ENCODE measurements at places on chromosomes 3 and 15.

- H3K27me3 ChIP-seq: no peaks in the 10 kb centered on the region
- H3K4me3 ChIP-seq: no peak overlapping the region
- no peak overlapping the region for H3K27ac ChIP-seq
- peaks cover 3% of the 10 kb centered on the region for H3K4me1 ChIP-seq
- DNase-seq: no peak
- H3K36me3 ChIP-seq: no peaks in the 10 kb centered on the region
These were observed 4.8 kb upstream of the ZMAT3 start for GRCh38 chr3:179076243-179077027.

- DNase-seq: no peak
- H3K36me3 ChIP-seq: no peaks in the 10 kb centered on the region
- peaks cover 4% of the 10 kb centered on the region for H3K27me3 ChIP-seq
- H3K27ac ChIP-seq: no peak overlapping the region
- H3K4me3 ChIP-seq: no peak overlapping the region
These were observed 41.2 kb upstream of the PIAS1 start for GRCh38 chr15:68012911-68013310.

DNA sequence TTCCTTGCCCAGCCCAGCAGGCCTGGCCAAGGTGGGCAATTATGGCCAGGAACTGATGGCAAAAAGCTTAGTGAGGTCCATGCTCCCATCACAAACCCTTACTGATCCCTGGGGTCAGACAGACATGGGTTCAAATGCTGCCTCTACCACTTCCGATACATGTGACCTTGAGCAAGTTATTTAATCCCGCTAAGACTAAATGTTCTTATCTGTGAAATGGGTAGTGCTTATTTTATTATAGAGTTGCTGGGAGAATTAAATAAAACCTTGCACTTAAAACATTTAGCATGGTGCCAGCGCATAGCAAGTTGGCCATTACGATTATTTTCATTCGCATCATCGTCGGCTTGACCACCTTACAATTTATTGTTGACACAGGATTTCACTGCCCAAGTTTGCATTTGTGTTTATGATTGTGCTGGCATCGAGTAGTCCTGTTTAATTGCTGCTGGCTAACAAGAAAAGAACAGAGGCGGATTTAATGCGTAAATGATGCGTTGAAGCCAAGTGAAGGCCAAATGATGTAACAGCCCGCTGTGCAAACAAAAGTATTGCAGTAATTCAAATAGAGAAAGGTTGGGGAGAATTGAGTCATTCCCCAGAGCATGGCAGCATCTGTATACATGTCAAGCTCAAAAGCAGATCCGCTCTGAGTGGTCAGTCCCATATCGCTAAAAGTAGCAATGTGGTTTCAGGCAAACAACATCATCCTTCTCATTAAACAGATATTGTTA, 7.3 kb upstream of the FURIN start:
- H3K27me3 ChIP-seq: no peaks in the 10 kb centered on the region
- no peaks in the 10 kb centered on the region for H3K36me3 ChIP-seq
- no peak for DNase-seq
- no peak overlapping the region for H3K27ac ChIP-seq

DNA sequence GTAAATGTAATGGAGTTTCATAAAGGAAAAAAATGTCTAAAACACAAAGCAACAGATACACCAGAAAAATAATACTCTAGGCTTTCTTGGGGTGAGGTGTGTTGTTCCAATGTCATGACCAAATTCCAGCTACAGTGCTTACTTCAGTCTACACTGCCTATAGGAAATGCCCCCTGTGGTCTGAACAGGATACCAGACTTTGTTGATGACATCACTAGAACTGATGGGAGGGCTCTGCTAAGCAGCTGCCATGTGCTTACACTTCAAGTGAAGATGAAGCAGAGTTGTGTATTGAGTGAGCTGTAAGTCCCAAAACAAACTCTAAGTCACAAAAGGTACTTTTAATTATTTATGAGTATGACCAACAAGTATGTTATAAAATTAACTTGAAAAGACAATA, 456.1 kb upstream of the IL12A start:
- H3K27ac ChIP-seq: no peak overlapping the region
- DNase-seq: no peak
- H3K4me3 ChIP-seq: no peak overlapping the region

DNA sequence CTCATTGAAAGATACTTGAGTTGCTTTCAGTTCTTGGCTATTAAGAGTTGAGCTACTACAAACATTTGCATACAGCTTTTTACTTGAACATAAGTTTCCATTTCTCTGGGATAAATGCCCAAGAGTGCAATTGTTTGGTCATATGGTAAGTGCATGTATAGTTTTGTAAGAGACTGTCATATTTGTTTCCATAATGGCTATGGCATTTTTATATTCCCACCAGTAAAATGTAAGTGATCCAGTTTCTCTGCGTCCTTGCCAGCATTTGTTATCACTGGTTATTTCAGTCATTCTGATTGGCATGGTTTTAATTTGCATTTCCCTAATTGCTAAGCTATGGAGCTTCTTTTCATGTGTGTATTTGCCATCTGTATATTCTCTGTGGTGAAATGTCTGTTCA, 22.5 kb downstream of the C3orf80 start:
- H3K27ac ChIP-seq: no peak overlapping the region
- no peak overlapping the region for H3K4me3 ChIP-seq
- H3K36me3 ChIP-seq: no peaks in the 10 kb centered on the region
- no peak for DNase-seq
- H3K27me3 ChIP-seq: no peaks in the 10 kb centered on the region

GRCh38 chr3:184316792-184317191, 2.4 kb downstream of the EIF4G1 start:
- peaks cover 24% of the 10 kb centered on the region for H3K36me3 ChIP-seq
- no peaks in the 10 kb centered on the region for H3K27me3 ChIP-seq
- peak overlapping the region; percentile 59 for H3K4me3 ChIP-seq
- DNase-seq: no peak
- peaks cover 45% of the 10 kb centered on the region for H3K4me1 ChIP-seq

GRCh38 chr15:60568301-60568742, 89.4 kb upstream of the ICE2 start:
- no peaks in the 10 kb centered on the region for H3K27me3 ChIP-seq
- DNase-seq: no peak
- no peaks in the 10 kb centered on the region for H3K36me3 ChIP-seq
- H3K4me1 ChIP-seq: no peaks in the 10 kb centered on the region

- no peaks in the 10 kb centered on the region for H3K4me1 ChIP-seq
- peaks cover 8% of the 10 kb centered on the region for H3K27me3 ChIP-seq
- no peak for DNase-seq
- no peak overlapping the region for H3K4me3 ChIP-seq
These were observed 75.0 kb upstream of the RNU6-1 start for GRCh38 chr15:67914537-67915460.

- no peak overlapping the region for H3K27ac ChIP-seq
- no peaks in the 10 kb centered on the region for H3K4me1 ChIP-seq
- no peaks in the 10 kb centered on the region for H3K27me3 ChIP-seq
- no peak for DNase-seq
- no peak overlapping the region for H3K4me3 ChIP-seq
These were observed 427.3 kb downstream of the MFSD1 start for GRCh38 chr3:159229116-159229680.

DNA sequence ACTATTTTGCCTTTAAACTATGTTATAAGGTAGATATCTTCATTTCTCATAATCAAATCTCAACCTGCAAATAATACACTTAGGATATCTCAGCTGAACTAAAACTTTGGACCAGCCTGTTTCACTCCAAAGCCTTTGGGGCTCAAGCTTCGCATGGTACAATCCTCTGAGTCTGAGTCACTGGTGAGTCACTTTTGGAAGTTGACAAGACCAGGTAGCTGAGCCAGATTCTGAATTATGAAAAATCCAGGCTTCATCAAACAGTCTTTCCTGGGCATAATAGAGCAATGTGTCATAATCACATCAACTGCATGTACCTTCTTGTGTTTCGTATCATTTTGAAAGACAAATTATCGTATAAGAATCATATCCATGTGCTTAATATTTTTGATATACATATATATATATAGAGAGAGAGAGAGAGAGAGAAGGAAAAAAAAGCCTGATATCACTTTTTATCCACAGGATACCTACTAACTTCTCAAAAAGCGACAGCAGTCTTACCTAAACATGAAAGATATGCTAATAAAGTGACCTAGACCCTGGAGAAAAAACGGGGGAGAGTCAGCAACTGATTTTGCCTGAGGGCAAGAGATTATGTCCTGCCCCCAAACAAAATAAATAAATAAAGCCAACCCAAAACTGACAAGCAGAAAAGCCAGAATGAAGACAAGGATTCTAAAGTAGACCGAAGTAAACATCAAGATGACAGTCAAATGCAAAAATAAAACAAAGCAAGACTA, 263.9 kb upstream of the TGFBR2 start:
- no peaks in the 10 kb centered on the region for H3K27me3 ChIP-seq
- no peaks in the 10 kb centered on the region for H3K36me3 ChIP-seq
- peak overlapping the region; percentile 98 for H3K27ac ChIP-seq
- DNase-seq: peak; percentile 94
- H3K4me3 ChIP-seq: no peak overlapping the region

- H3K36me3 ChIP-seq: no peaks in the 10 kb centered on the region
- no peaks in the 10 kb centered on the region for H3K27me3 ChIP-seq
- peak overlapping the region; percentile 76 for H3K27ac ChIP-seq
- H3K4me3 ChIP-seq: no peak overlapping the region
These were observed 99.0 kb upstream of the LIPC start for GRCh38 chr15:58332676-58333400.

DNA sequence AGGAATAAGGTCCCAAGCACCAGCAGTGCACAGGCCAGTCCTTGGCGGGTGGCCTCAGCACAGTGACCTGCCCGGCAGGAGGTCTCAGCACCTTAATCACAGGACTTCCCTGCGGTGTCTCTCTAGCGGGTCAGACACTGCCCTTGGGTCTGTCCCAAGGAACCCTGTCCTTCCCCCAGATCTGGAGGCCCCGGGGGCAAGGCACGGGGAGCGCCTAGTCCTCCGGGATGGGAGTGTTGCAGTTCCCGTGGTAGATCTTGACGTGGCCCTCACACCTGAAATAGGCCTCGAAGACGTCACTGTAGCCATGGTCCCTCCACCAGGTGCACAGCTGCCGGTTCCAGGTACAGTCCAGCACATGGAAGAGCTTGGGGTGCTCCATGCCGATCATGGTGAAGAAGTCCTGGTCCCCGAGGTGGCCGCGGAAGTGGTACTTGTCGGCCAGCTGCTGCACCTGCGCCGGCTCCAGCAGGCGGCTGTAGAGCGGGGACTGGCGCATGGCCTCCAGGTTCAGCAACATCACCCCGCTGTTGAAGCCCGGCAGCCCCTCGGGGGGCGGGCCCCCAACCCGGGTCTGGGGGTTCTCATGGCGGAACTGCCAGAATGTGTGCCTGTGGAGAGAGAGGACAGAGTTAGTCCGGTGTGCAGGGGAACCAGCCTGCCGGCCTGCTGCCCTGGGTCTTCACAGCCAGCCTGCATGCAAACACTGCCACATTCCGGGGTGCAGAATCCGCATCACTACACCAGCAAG, 201.3 kb downstream of the XXYLT1 start:
- peaks cover 4% of the 10 kb centered on the region for H3K36me3 ChIP-seq
- H3K4me3 ChIP-seq: no peak overlapping the region

DNA sequence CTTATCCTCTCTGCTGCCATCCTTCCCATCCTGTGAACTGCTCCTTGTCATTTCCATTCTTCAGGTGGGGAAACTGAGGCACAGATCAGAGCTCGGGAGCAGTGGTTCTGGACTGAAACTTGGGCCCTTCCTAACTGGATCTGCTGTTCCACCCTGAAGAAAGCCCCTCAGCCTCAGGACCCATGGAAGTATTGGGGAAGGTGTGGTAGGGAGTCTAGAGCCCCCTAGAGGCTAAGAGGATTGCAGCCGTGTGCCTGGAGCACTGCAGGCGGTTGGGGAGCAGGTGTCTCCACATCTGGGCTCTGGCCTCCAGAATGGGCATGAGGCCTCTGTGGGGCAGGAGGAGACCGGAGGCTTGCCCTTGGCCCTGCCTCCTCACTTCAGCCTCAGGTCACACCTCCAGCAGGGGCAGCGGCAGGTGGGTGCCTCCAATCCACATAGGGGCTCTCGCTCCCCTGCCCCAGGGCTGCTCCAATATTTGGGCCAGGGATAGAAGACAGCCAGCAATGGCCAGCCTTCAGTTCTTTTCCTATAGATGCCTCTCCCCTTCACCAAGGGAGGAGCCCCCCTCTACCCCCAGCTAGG, 28.1 kb downstream of the DNAJB8 start:
- H3K4me3 ChIP-seq: no peak overlapping the region
- H3K4me1 ChIP-seq: no peaks in the 10 kb centered on the region
- H3K27me3 ChIP-seq: peaks cover 21% of the 10 kb centered on the region
- no peaks in the 10 kb centered on the region for H3K36me3 ChIP-seq

DNA sequence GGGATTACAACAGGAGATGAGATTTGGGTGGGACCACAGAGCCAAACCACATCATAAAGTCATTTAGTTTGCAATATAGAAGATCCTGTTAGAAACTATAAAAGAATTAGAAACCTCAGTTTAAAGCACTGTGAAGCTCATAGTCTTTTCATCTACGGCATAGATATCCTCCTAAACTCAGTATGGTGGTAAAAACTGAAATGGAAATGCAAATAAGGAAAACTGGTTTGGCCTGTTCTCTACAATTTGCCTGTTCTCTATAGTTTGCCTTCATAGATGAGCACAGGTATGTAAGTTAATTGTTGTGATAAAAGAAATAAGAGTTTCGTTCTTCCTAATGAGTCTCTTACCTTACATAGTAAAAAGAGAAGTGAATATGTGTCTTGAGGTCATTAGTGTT, 331.6 kb upstream of the ARL6 start:
- no peak overlapping the region for H3K27ac ChIP-seq
- H3K27me3 ChIP-seq: no peaks in the 10 kb centered on the region
- H3K4me3 ChIP-seq: no peak overlapping the region
- no peaks in the 10 kb centered on the region for H3K4me1 ChIP-seq

- no peak overlapping the region for H3K4me3 ChIP-seq
- H3K27me3 ChIP-seq: no peaks in the 10 kb centered on the region
- no peaks in the 10 kb centered on the region for H3K4me1 ChIP-seq
- no peak for DNase-seq
These were observed 14.8 kb downstream of the FANCD2 start for GRCh38 chr3:10041034-10041433.

GRCh38 chr15:101499863-101500713, 10.6 kb upstream of the PCSK6 start:
- H3K4me1 ChIP-seq: no peaks in the 10 kb centered on the region
- no peak for DNase-seq
- H3K27me3 ChIP-seq: peaks cover 4% of the 10 kb centered on the region
- H3K36me3 ChIP-seq: no peaks in the 10 kb centered on the region
- no peak overlapping the region for H3K27ac ChIP-seq
- H3K4me3 ChIP-seq: no peak overlapping the region

- H3K4me3 ChIP-seq: no peak overlapping the region
- H3K4me1 ChIP-seq: no peaks in the 10 kb centered on the region
- no peak overlapping the region for H3K27ac ChIP-seq
- no peak for DNase-seq
- no peaks in the 10 kb centered on the region for H3K36me3 ChIP-seq
These were observed 1064.4 kb upstream of the CFAP20DC start for GRCh38 chr3:60114191-60114590.

DNA sequence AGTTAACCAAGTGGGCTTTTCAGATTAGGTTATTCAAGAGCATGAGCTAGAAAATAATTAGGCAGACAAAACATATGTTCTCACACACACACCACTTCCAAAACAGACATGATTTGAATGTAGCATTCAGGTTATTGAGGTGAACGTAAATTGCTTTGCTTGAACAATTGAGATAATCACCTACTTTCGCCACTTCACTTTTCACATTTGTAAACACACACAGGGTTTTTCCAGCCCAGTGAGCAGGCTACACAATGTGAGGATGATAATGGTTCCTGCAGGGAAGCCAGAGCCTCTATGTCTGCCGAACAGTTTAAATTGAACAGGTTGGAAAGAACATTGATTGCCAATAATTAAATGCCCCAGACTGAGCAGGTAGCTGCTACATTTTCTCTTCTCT, 560.8 kb downstream of the OCA2 start:
- DNase-seq: no peak
- no peak overlapping the region for H3K27ac ChIP-seq
- H3K4me1 ChIP-seq: no peaks in the 10 kb centered on the region
- no peaks in the 10 kb centered on the region for H3K27me3 ChIP-seq
- H3K4me3 ChIP-seq: no peak overlapping the region

Data from endothelial cell of umbilical vein (primary cell).